Renal cortical epithelial cell (primary cell): ENCODE measurements at places on chromosomes 4 and X.
A peak's percentile ranks its signal among the peaks of the same experiment; 100 is the strongest.

DNA sequence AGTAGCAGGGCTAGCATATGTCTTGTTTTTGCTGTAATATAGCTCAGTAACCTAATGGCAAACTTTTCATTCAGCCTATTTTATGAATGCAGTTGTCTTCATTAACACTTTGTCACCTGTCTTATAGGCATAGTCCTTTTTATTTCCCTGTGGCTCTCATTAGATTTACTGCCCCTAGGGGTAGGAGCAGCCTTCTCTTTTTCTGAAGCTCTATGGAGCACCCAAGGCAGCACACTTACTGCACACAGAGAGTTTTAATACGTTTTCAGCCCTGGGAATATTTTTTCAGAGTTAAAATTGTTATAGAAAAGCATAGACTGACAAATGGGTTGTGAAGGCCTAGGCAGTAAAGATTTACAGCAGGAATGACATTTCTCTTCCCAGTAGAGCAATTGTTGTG lies 406.8 kb downstream of the TMA16 start:
- no peak for DNase-seq

DNA sequence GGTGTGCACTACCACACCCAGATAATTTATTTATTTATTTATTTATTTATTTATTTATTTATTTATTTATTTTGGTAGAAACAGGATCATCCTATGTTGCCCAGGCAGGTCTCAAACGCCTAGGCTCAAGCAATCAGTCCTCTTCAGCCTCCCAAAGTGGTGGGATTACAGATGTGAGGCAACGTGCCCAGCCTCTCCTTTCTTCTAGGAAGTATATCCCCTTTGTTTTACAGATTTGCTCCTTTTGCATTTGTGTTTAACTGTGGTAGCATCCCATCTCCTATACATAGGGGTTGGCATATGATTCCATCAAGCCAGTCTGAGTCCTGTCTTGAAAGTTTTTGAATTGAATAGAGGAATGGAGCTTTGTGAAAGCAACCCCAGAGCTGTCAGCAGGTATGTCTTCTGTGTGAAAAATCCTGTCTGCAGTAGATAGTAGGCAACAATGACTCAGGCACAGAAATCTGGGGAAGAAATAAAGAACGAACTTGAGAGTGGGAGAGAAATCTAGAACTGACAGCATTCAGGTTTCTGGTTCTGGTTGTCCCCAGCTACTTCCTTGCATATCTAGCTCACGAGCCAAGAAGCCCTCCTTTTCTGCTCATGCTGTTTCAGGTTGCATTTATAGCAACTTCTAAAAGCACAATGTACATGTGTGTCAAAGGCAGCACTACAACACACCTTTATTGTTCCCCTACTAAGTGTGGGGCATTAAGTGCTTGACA lies 113.7 kb upstream of the LSM6 start:
- DNase-seq = no peak

- DNase-seq = peak; percentile 12
Measured at GRCh38 chrX:127038065-127038464, 218.5 kb downstream of the PRR32 start.

DNA sequence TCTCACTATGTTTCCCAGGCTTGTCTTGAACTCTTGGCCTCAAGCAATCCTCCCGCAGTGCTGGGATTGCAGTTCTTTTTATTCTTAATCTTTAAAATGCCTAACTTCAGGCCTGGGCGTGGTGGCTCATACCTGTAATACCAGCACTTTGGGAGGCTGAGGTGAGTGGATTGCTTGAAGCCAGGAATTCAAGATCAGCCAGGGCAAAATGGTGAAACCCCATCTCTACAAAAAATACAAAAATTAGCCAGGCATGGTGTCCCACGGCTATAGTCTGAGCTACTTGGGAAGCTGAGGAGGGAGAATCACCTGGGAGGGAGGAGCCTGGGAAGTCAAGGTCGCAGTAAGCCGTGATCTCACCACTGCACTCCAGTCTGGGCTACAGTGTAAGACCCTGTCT lies 45.9 kb downstream of the PLS3 start:
- DNase-seq = no peak

DNA sequence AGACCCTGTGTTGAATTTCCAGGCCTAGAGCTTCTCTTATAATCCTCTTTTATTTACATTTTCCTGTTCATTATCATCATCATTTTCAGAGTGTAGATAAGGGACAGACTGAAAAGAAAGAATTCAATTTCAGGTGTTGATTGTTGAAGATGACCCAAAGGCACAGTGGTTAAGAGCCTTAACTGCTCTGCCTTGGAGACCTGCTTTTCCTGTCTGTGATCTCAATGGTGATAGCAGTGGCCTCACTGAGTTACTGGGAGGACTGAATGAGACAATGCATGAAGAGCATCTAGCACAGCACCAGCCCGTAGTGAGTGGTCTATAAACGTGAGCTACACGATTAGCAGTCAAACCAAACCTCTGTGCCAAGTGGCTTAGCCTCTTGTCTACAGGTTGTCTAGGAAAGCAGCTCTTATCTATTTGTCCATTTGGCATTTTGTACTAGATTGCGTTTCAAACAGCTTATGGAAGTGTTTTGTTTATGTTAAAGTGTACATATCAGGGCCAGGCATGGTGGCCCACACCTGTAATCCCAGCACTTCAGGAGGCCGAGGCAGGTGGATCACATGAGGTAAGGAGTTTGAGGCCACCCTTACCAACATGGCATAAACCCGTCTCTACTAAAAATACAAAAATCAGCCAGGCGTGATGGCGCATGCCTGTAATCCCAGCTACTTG lies 41.5 kb downstream of the SETD7 start:
- DNase-seq = no peak

DNA sequence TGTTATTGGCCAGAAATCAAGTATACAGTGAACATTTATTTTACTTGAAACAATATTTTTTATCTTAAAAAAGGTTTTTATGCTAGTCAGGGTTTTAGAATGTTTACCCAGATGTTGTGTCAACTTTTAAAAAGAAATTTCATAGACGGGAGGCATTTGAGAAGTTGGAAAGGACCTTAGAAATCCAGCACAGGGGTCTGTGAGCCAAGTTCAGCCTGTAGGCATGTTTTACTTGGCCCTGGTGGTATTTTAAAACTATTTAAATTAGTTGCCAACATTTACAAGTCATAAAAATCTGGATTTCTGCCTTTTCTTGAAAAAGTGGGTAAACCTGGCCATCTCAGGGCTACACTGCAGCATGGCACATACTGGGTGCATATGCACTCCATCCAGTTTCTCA lies 25.5 kb upstream of the FHL1 start:
- DNase-seq = no peak

DNA sequence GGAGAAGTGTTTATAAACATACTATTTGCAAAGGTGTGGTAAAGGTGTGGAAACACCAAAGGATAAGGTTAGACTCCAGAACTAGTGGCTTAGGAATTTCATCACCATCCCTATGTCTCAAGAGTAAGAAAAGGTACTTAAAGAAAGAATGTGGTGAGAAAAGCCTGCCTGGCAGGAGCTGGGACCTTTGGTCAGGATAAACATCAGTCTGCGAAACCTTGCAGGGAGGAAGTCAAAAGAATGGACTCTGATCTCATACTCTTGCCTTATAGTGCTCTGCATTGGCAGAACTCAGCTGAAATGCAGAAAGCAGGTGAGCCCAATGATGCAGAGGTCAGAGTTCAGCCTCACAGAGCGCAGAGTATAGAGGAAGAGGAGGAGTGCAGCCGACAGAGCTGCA lies 97.2 kb upstream of the NR3C2 start:
- peak; percentile 50 for DNase-seq

DNA sequence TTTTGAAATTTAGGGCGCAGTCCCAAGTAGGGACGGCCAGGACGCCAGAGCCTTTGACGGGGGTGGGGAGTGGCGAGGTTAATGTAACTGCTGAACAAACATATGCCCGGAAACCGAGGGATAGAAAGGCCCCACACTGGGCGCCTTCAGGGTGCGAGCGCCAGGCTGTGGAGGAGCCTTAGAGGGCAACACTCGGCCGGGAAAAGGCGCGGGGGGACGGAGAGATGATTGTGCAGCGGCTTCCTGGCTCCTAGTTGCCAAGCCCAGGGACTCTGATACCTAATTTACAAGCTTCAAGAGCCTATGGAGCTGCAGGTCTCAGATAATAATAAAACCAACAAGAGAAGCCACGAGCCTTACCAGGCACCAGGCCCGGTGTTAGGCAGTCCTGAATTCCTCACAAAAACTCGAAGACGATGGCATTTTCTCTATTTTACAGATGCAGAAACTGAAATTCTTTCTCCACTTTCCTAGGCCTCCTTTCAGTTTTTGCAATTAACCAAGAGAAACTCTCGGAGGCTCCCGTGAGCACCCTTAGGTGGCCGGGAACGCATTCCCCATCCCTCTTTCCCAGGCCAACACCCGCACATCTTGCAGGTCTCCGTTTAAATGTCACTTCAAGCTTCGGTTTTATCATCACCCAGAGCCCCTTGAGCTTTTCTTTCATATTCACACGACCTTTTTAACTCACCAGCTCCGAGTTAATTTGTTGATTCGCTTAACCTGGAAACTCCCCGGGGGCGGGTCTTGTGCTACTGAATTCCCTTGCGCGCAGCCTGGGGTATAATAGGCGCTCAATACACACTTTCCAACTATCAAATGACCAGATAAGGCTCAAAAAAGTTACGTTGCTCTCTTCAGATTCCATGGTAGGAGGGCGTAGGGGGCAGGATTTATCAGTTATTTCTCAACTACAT lies 6.4 kb upstream of the GSX2 start:
- DNase-seq = no peak

DNA sequence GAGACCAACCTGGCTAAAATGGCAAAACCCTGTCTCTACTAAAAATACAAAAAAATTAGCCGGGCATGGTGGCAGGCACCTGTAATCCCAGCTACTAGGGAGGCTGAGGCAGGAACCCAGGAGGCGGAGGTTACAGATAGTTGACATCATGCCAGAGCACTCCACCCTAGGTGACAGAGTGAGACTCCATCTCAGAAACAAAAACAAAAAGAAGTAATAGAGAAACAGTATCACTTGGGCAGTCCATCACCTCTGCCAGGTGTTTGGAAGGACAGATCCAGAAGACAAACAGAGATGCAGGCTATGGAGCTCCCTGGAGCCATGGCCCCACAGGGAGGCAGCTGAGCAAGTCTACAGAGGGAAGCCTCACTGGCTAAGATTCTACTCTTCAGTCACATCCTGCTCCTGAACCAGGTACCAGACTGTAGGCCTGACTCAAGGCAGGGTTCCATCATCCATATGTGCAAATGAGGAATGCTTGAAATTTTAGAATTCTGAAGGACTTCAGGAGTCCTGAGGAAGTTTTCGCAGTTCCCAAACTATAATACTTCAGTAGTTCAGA lies 81.4 kb upstream of the CPEB2 start:
- DNase-seq = no peak

GRCh38 chr4:56760183-56760582 lies 61.3 kb downstream of the SPINK2 start:
- DNase-seq = no peak

DNA sequence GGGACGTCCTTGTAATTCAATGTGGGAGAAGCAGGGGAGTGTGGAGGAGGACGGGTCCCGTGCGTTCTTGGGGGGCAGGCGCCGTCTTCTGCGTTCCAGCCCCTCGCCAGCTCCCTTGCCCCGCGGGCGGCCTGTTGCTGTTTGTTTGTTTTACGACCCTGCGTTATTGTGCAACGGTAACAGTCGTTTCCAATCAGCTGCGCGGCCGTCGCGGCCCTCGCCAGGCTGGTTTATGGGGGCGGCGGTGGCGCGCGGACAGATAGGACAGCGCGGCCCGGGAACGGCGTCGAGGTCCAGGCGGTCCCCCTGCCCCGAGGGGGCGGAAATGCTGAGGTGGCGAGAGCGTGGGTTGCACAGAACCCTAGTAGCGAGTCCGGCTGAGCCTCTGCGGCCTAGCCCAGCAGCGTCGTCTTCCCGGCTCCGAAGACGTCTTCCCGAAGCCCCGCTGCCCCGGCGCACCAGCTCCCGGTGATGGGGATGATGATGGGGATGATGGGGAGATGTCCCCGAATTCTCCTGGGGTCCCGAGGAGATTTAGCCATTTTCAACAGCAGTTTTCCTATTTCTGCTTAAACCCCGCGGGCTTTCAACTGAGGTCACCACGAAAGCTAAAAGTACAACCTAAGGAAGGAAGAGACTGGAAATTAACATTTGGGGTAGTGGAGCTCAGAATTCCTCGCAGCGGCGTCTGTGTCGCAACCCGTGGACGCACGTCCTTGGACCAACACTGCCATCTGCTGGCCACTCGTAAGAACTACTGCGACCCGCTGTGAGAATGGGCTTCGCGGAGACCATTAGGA lies 4.8 kb downstream of the PDGFRA start:
- peak; percentile 52 for DNase-seq

GRCh38 chr4:80321341-80321740 lies 14.2 kb upstream of the CFAP299 start:
- no peak for DNase-seq

DNA sequence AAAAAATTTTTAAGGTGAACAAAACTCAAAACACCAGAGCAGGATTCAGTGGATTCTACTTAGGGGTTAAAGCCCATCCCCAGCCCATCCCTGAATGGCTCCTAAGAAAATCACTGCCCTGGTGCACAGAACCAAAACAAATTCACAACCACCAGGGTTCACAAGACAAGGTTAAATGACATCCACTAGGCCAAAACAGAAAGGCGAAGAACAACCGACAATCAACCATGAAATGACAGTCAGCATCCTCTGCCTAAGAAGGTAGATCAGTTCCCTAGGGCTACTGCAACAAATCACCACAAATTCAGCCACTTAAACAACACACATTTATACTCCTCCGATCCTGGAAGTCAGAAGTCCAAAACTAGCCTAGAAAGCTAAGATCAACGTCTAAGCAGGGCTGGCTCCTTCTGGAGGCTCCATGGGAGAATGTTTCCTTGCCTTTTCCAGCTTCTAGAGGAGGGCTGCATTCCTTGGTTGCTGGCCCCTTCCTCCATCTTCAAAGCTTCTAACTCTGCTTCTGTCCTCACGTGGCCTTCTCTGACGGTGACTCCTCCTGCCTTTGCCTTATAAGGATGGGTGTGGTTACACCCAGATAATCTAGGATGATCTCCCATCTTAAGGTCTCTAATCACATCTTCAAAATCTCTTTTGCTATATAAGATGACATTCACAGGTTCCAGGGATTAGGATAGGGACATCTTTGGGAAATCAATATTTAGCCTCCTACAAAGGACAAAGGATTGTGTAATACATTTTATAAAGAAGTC lies 1.8 kb downstream of the CCNQ start:
- no peak for DNase-seq

- peak; percentile 57 for DNase-seq
Measured at GRCh38 chrX:46704767-46705386, 54.0 kb downstream of the SLC9A7 start.

DNA sequence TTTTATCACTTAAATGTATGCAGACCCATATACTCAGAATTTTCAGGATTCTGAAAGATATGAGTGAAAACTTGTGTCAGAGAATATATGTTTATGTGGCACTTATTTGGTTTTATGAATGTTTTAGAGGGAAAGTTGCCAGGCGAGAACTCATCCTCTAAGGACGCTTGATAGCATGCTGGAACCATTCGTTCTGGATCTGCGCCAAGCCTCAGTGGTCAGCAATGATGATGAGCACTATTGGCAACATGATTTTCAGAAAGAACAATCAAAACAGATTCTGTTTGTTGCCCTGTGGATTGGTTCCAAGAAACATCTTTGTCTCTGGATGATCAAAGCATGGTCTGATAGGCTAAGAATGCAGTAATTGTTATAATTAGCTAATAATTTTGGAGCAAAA lies 32.1 kb upstream of the RAPGEF2 start:
- DNase-seq = peak; percentile 53
